Endothelial cell (in vitro differentiated cells): ENCODE measurements at places on chromosomes 3 and 15. TPM values are rescaled to one million over a fixed set of nuclear protein-coding genes. Genes with fewer than 3 reads are reported as not detected.

DNA sequence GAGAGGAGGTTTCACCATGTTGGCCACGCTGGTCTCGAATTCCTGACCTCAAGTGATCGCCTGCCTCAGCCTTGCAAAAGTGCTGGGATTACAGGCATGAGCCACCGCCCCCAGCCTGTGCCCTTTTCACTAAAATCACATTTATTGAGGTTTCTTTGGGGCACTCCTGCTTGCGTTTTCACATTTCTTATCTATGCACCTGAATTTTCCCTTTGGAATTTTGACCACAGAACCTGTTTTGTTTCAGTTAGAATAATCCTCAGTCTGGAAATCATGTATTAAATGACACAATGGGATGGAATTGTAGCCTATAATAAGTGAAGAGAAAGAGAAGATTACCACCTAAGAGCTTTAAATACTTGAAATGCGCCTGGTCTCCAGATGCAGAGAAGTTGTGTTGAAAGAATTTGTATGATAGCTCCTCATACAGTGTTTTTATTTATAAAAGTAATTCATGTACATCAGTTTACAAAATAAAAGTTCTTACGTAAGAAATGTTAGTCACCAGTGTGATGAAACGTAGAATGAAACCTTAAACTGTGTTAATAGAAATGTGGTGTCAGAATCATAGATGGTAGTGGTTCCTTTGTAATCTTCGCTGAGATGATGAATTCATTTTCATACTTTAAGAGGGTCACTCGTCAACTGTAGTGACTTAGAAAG is 107.0 kb downstream of the TCF12 start:
- no peak for DNase-seq

- no peak for DNase-seq
Observed at GRCh38 chr15:41905036-41905793, 11.4 kb upstream of the SPTBN5 start.

DNA sequence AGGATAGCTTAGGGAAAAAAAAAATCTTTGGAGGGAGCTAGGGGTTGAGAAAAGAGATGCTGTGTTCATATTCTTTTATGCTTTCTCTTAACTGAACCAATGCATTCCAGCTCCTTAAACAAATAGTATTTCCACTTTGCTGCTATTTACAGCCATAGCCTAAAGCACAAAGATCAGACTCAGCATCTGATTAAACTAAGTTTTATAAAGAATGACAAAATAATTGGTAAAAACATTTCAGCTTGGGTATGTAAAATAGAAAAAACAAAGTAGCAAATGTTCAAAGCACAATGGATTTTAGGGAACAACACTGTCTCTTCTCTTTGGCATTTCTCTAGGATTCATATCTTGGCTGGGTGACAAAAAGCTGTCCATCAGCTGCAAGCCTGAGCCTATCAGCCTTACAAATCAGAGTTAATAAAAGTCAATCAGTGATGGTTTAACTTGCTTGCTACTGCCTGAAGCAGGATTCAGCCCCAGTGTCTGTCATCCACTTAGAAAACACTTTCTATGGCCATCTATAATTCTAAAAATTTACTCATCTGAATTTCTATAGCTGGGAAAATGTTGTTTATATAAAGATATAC is 232.1 kb upstream of the CDIN1 start:
- no peak for DNase-seq

DNA sequence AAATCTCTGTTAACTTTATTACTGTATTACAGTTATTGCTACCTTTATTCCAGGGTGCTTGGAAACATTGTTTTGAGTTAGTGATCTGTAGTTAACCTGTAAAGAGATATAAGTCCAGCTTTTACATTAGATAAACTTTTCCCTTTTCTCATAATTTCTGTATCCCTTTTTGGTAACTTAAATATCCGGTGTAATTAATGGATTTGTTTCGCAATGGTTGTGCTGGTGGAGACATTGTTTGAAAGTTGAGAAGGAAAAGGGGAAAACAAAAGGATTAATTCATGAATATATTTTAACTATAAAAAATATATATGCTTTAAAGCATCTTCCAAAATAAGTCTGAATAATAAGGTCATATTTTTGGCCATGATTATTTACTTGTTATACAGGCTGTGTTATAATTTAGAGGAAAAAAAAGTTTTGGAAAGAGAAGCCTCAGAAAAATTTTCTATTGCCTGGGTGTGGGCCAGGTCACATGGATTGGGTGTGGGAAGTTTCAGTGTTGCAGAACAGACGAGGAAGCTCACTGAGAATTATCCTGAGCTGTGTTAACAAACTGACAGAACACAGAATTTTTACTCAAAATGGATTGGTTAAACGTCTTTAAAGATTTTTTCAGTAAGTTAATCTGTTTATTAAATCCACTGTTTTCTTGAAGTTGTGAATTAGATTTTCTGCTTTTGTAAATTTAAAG is 27.7 kb upstream of the IL20RB start:
- DNase-seq = no peak

DNA sequence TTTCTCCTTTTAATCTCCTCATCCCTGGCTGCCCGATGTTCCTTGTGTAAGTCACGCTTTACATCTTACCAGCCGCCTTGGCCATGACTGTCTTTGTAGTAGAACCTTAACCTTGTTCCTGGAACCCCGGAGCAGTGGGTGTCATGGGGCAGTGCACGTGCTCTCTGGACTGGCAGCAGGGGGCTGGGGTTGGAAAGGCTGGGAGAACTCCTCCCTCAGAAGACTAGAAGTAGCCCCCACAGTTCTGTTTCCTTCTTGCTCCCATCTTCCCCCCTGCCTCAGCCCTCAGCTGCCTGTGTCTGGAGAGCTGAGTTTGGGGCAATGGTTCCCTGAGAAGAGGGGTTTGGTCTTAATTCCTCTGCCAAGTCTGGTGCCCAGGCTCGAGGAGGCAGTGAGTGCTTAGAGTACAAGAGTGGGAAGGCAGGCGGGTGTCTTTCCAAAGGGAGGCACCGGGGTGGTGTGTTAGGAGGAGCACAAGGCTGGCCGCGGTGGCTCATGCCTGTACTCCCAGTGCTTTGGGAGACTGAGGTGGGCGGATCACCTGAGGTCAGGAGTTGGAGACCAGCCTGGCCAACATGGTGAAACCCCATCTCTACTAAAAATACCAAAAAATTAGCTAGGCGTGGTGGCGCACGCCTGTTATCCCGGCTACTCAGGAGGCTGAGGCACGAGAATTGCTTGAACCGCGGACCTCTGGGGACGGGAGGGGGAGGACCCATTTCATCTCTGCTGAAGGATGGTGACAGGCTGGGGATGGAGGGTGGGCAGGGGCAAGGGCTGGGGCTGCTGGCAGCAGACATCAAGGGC is 100.4 kb downstream of the VGLL4 start:
- DNase-seq = no peak

Gene SMARCC1
- total RNA-seq = 138 TPM

Gene SLC6A20
- total RNA-seq = 0.21 TPM

Gene CHAC1
- total RNA-seq = 16.4 TPM

Gene GJD2
- total RNA-seq = 0.54 TPM
